Spinal cord (tissue), 10 donors: ENCODE measurements at places on chromosomes 11 and 22.

DNA sequence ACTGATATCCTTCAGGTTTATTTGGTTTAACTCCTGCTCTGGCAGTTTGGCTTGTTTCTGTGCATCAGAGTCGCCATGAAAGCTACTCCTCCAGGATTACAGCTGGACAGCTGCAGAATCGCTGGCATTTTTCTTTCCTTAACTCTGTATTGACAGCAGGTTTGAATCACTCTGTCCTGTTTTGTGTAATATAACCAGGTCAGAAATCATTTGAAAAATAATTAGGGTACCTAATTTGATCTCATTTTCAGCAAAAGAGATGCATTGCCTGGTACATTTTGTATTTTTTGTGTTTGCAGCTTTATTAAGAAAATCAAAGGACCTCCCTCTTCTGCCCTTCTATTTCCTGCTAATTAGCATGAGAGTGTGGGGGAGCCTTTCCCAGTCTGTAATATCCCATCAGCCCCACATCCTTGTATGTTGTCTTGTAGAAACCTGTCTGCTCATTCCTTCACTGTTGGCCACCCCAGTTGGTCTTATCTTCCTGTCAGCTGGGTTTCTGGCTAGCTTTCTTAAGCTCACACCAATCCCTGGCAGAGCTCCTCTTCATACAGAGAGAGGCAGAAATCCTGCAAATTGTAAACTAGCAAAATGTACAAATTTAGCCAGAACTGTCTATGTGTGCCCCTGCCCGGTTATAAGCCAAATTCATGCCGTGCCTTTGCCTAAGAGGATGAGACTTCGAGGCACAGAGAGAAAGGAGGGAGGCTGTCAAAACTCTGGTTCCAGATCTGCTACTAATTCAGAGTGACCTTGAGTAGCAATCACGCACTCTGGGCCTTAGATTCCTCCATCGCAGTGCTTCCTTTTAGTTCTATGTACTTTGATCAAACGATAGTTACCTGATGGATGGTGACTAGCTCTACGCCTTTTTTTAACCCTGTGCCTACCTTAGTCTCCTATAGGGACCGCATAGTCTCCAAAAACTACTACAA lies 200.6 kb downstream of the NAV2 start:
- no peak for DNase-seq

- no peak for DNase-seq
These were observed 72.8 kb upstream of the MYOD1 start for GRCh38 chr11:17646451-17647145.

GRCh38 chr11:75800136-75800675 lies 14.8 kb upstream of the UVRAG start:
- DNase-seq = no peak

- DNase-seq = no peak
These were observed 55.9 kb upstream of the CCDC188 start for GRCh38 chr22:20206709-20207215.

DNA sequence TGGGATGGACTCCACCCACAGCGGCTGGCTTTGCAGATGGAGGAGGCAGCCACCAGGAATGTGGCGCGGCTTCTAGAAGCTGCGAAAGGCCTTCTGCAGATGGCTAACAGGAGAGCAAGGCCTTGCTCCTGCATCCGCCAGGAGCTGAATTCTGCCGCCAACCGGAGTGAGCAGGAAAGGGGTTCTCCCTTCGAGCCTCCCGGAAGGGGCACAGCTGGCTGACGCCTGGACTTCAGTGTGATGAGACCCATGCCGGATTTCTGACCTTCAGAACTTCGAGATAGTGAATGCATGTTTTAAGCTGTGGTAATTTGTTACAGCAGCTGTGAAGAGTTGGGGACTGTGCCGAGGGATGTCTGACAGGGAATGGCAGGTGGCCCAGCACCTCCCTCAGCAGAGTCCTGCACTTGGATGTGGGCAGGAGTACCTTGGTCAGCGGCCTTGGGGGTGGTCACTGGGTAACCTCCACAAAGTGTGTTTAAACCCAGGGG lies 7.7 kb downstream of the TBC1D22A start:
- no peak for DNase-seq

GRCh38 chr11:130740819-130741218 lies 175.5 kb downstream of the SNX19 start:
- no peak for DNase-seq

DNA sequence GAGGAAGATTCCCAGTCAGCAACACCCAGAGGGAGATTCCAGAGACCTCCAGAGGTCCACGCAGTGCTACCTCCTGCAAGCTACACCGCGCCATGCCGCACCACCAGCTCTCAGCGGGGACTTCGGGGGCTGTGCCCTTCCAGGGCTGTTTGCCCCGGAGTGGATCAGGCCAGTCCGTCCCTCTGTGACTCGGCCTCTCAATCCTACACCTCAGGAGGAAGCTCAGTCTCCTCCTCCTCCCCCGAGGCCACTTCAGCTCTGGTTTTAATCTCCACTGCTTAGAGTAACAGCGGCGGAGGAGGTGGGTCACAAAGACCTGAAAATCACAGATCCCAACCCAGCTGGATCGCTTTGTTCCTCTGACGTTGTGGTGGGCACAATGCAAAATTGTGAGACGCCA lies 68.6 kb downstream of the PHF21B start:
- DNase-seq = no peak

GRCh38 chr11:111913031-111913861 lies 712 bp downstream of the HSPB2 start:
- no peak for DNase-seq

DNA sequence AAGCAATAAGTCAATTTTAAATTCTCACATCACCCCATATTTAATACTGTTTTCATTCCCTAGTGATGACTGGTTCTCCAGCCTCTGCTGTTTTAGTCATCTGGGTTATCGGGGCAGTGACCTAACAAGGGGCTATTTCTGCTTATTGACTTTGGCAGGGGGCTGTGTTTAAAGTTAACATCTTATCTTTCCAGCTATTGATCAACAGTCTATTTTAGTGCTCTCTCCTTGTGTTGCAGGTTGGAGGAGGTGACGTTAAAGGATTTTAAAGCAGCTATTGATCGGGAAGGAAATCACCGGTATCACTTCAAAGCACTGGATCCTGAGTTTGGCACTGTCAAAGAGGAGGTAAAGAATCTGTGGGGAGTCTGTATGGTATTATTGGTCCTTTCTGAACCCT lies 7.7 kb upstream of the DLAT start:
- no peak for DNase-seq

DNA sequence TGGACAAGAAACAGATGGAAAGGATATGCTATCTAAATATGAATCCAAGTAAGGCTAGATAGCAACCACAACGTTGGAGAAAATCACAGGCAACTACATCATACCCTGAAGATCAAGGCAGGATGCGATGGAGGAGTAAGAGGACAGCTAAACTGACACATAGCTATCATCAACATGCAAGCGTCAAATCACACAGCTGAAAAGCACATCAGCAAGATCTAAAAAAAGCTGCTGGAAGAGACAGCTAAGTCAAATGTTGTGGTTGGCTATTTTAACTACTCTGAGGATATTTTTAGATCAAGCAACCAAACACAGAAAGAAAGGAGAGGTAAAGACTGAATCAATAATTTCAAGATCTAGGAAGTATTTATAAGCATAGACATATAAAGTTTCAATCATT lies 466.9 kb downstream of the BRD1 start:
- DNase-seq = no peak

- no peak for DNase-seq
These were observed 5.2 kb upstream of the OLFML1 start for GRCh38 chr11:7480113-7480512.

DNA sequence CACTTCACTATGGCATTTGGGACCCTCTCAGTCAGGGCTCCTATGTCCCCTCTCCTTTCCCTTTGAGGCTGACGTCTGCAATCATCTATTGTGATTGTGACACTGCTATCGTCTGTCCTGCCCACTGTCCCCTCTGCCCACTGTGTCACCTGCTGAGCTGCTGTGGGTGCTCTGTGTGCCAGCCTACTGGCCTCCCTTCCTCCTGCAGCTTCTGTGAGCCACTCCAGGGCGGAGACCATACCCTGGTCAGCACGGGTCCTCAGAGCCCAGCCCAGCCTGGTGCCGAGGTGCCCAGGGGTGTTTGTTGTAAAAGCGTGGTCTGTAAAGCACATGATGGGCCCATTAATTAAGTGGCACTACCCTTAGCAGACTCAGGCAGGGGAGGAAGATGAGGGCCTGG lies 29.4 kb downstream of the MPPED1 start:
- no peak for DNase-seq

DNA sequence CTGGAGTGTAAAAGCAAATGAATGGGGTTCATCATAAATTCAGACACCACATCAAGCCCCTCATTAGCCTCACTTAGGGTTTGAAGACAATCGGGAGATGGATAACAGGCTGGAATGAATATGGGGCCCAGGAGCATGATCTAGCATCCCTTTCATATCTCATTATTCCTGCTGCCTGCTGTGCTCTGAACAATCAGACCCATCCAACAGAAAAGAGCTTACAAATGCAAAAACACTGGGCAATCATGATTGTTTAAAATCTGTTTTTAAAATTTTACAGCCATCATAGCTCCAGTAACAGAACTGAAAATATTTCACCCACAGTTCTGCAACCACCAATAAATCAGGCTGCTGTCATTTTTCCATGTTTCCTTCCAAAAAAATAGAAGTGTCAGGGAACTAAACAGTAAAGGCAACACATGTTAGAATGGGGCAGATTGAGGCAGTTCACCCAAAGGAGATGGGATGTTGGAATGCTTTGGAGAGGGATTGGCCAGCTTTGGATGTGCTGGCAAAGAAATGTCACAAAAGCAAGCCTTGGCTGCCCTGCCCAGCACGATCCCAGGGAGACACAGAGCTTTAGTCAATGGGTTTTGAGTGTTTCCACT lies 47.8 kb upstream of the BMAL1 start:
- no peak for DNase-seq

- no peak for DNase-seq
These were observed 52.4 kb downstream of the TPBGL start for GRCh38 chr11:75292943-75293342.

DNA sequence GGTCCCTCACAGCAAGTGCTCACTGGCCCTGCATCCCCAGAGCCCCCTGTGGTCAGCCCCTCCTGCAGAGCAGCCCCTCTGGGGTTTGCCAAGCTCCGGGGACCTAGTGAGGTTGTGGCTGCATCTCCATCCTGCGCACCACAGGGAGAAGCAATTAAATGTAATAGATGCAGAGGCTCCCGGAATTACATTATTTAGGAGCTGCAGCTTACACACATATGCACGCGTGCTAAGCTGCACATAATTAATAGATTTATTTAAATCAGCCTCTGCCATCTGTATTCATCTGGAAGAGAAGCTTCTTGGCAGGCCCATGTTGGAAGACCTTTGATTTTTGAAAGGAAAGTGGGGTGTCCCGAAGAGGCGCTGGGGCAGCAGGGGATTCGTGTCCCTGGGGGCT lies 1271.5 kb downstream of the BRD1 start:
- DNase-seq = no peak

DNA sequence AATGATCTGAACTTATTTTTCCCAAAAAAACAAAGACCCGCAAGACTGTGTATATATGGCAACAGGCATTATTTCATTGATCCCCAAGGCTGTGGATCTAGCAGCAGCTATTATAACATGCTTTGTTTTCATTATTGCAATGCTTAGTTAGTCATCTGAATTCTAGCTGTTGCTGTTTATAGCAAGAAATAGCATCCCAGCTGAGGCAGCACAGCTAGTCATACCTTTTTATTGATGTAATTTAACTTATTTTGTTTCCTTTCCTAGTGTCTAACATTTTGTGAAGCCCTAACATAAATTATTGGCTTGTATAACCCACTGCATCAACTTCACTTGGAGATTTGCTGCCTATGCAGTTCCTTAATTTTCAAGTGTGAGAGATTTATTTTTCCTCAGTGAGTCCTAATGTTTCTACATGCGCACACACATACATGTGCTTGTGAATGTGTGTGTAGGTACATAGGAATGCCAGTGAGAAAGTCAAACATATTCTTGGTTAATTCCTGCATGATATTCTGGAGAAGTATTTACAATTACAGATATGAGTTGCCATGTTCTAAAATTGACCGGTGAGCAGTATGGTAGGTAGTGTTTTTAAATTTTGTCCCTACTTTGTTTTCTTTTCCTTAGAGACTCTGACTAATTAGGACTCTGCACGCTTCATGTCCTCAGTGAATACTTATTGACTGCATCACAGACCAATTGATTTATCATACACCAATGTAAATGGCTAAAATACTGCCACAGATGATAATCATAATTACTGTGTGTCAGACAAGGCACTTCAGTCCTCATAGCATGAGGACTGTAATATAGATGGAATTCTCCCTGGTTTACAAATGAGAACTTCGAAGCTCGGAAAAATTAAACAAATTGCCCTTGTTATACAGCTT lies 119.3 kb downstream of the WNT11 start:
- DNase-seq = peak; percentile 69

DNA sequence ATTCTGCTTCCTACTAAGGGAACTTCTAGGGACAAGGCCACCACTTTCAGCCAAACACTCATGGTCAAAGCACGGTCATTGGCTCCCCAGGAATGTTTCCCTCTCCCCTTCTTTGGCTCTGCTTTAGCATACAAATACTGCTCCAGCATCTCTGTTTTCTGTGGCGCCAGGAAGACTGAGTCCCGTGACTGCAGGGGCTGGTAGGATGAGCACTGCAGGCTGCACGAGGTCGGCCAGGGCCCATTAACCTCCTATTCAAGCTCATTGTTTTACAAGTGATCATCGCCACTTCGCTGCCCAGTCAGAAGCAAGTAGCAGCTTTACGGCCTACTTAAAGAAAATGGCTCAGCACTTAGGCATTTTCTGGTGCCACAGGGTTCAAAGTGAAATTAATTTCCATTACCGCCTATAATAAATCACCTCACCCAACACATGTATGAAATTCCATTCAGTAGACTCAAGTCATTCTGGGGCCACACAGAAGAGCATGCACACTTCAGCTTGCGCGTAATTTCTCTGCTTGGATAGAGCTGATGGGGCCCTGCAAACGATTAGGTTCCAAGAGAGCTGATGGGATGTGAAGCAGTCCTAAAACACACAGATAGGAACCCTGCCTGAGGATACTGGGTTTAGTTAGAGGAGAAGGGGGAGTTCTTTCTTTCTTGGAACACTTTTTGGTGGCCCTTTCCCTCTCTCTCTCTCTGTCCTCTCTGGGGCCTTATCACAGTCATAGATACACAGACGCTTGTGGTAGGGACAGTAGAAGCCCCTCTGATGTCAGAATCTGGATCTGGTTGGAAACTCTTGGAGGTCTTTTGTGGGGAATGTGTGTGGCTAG lies 173.7 kb downstream of the KIF18A start:
- no peak for DNase-seq

DNA sequence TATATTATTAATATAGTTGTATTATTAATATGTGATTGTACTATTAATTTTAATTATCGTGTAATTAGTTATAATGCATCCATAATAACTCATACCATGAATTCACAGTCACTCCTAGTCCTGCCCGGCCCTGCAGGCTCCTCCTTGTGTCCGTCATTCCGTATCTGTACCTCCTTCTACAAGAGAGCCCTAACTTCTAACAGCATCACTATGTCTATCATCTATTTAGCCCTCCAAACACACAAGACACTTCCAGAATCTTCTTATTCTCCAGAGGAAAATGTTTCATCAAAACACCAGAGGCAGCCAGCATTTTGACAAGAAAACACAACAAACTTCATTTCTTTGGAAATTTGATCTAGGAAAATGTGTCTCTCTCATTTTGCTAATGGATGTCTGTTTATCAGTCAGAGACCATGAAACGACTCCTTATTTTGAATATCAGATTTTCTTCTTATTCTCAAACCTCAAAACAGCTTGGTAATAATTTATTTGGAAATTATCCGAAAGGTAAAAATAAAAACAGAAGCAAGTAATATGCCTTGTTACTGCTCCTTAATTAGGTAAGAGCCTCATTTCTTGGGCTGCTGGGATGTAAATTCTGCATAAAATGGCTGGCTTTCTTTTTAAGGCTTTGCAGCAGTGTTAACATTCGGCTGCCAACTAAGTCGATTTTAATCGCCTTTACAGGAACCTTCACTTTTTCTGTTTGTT lies 23.1 kb upstream of the SEPTIN5 start:
- no peak for DNase-seq
